Right ventricle myocardium inferior (tissue), 1 donor: ENCODE measurements at places on chromosomes 4 and X.

GRCh38 chrX:63855896-63856295, 70.9 kb upstream of the ARHGEF9 start:
- DNase-seq: no peak

DNA sequence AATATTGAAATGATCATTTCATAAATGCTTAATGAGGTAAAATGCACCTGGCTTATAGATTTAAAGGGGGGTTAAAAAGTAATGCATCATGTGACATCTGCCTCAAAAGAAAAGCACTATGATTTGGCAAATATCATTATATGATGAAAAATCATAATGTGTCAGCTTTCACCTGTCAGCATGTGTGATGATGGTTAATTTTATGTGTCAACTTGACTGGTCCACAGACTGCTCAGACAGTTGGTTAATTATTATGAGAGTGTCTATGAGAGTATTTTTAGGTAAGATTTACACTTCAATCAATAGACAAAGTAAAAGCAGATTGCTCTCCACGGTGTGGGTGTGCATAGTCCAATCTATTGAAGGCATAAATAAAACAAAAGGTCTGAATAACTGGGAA, 1986.7 kb downstream of the PCDH7 start:
- no peak for DNase-seq

DNA sequence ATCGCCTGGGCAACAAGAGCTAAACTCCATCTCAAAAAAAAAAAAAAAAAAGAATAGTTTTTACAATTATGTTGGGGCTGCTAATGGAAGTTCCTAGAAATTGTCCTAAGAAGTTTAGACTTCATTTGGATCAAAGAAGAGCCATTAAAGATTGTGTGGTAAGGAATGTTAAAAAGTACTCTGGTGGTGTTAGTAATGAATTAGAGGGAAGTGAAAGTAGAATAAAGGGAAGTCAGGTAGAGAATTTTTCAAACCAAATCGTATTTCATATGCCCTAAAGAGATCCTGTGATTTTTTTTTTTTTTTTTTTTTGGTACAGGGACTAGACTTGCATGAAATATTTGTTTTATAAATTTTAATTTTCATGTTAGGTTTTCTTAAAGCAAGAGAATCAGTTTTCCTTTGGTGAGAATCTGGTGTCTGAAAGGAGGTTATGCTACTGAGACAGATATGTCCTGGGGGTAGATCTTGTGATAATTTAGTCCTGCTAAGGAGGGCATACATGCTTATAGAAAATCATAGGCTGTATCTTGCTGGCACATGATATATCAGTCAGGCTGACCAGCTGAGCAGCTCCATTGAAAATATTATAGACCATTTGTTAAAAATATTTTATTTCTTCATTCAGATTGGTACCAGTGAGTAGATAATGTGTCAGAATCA, 10.7 kb downstream of the SEC24B start:
- no peak for DNase-seq

DNA sequence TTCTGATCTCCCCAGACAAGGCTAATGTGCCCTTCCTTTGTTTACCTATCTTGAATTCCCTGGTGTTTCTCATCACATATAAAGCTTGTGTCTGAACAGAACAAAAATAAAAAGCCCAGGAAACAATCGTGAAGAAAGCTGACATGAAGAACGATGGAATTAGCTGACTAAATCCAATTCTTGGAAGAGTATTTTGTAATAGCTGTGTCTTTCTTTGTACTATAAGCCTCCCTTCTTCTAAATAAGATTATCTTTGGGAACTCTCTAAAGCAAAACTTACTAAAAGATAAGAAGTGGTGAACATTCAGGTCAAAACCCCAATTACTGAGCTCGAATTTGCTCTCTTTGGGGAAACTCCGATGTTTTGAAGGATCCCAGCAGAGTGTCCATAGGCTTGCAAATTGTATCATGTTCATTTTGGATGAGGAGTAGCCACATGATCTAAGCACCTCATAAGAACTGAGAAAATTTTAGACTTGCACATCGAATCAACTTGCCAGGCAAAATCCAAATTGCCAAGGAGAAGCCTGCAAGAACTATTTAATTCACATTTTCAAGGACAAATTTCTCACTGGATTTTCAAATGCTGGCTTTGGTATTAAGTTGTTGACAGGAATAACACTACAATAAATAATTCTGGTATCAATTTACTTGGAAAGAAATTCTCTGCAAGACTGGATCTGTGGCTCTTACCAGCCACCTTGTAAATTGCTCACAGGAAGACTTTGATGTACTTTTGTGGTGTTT, 106.2 kb downstream of the LNX1 start:
- no peak for DNase-seq

GRCh38 chrX:8737883-8738282, 5.9 kb upstream of the ANOS1 start:
- DNase-seq: no peak

DNA sequence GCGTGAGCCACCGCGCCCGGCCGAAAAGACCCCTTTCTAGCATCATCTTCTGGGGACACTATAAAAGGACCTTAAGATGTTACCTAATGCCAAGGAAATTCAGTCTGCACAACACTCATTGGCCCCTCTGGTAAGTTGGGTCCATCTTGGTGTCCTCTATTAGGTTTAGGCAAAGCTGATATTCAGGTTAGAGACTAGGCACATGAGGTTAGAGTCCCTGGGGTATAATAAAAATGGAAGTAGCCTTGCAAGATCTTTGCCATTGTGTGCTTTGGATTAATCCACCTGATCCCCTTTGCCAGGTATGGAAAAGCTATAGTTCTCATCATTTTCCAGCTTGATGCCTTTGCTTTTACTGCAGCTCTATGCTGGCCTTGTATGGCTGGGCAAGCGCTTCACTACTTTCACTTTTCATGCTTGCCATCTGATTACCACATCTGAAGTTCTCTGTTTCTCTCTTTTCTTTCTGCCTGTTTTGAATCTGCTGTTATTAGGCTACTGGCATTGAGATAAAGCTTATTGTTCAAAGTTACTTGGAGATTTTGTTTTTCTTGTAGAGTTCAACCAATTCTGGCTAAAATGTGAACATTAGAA, 5.4 kb upstream of the ADH4 start:
- no peak for DNase-seq

GRCh38 chr4:59247032-59247431, 1953.1 kb upstream of the ADGRL3 start:
- DNase-seq: no peak
